ENCODE measurements at places on chromosomes 16 and 17. TPM values are rescaled to one million over a fixed set of nuclear protein-coding genes. Genes with fewer than 3 reads are reported as not detected.

The TRPV3 gene
- 0.99 TPM for total RNA-seq

The COG7 gene
- total RNA-seq: 17.6 TPM

DNA sequence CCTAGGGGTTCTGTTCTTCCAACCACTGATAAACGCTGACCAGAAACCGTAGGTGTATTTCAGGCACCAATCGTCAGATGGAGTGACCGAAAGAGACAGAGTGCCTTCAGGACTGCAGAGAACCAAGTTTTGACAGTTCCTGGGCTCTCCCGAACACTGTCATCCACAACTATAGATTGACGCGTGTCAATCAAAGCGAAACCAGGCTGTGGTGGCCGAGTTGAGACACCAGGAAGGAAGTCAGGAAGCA lies 11.9 kb upstream of the AURKB start:
- no peak for DNase-seq

DNA sequence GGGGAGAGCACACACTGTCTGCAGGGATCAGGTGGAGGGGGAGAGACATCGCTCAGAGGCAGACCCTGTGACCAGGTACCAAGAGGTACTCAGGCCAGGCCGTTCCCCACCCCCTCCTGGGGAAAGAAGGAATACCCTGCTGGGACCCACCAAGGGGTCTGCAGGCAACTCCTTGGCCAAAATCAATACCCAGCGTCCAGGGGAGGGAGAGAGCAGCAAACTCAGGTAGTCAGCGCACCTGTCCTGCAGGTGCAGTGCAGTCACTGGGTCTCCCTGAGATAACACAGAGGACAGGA lies 57.5 kb upstream of the DOC2B start:
- DNase-seq: no peak

The HAGH gene
- total RNA-seq: 30.6 TPM

The MYLK3 gene
- 0.03 TPM for total RNA-seq

DNA sequence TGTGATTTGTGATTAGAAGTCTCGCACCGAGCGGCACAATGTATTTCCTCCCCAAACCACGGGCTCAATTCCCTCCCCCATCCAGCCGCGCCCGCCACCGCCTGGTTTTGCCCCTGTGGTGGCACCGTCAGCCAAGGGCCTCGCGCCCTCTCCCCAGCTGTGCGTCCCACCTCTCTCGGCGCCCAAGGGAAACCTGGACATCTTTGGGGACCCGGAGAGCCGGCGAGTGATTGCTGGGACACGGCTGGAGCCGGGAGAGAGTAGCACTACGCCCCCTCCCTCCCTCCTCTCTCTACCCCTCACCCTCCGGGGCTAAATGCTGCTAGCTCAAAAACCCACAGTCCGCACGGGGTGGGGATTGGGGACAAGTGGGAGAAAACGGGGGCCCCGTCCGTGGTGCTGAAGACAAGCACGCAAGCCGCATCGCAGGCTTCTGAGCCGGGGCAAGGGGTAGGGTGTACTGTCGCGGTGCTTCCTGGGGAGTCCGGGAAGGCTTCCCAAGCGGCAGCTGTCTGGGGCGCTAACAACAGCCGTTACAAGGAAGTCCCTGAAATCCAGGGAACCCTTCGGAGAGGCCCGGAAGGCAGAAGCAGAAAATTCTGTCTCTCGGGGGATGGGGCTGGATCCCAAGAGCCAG lies 1.4 kb downstream of the CBLN1 start:
- no peak for DNase-seq

The HSBP1 gene
- total RNA-seq: 18.6 TPM

GRCh38 chr17:51044976-51045375 lies 75.7 kb downstream of the SPAG9 start:
- no peak for DNase-seq

- DNase-seq: no peak
These were observed 1.2 kb upstream of the CES1 start for GRCh38 chr16:55834049-55834448.

The NPIPB9 gene
- total RNA-seq: not detected

DNA sequence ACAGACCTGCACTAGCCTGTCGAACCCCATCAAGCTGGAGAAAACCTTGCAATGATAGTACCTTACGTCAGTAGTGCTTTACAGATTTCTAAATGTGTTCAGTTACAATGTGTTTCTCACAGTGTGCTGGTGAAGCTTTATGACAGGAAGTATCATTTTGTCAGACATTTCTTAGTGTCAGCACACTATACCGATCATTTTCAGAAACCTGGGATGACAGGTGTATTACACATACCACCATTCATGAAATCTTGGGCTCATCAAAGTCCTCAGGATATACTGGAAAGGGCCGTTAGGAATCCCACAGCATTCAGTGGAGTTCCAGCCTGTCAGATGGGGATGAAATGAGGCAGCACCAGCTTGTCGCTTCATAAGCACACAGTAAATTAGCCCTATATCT lies 27.3 kb downstream of the TTC19 start:
- no peak for DNase-seq

The CCL11 gene
- 3.4 TPM for total RNA-seq

DNA sequence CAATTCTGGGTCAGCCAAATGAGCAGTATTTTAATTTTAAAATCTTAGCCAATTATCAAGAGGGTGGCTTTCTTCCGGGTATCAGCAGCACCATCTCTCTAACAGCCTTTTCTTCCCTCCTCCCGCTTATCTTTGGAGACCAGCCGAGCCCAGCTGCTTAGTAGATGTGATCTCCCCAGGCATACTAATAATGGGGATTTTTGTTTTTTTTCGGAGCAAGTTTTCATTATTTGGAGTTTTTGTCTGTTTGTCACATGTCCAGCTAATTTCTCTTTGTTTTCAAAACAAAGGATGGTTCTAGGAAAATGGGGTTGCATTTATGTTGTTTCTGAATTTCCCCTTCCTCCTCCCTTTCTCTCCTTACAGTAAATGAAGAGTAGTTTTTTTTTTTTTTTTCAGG lies 170.5 kb upstream of the MPHOSPH6 start:
- no peak for DNase-seq

The NOL3 gene
- total RNA-seq: 25.1 TPM

The BRIP1 gene
- total RNA-seq: 1.7 TPM

The SGCA gene
- total RNA-seq: 1.9 TPM

DNA sequence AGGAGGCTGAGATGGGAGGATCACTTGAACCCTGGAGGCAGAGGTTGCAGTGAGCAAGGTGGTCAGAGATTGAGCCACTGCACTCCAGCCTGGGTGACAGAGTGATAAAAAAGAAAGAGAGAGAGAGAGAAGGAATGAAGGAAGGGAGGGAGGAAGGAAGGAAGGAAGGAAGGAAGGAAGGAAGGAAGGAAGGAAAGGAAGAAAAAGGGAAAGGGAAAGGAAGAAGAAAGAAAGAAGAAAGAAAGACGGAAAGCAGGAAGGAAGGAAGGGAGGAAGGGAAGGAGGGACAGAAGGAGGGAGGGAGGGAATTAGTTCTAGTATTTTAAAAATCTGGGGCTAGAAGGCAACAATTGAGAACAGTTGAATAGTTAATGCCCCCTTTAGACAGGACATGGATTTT lies 161.5 kb upstream of the CACNG3 start:
- no peak for DNase-seq

The UBALD1 gene
- 9.9 TPM for total RNA-seq

DNA sequence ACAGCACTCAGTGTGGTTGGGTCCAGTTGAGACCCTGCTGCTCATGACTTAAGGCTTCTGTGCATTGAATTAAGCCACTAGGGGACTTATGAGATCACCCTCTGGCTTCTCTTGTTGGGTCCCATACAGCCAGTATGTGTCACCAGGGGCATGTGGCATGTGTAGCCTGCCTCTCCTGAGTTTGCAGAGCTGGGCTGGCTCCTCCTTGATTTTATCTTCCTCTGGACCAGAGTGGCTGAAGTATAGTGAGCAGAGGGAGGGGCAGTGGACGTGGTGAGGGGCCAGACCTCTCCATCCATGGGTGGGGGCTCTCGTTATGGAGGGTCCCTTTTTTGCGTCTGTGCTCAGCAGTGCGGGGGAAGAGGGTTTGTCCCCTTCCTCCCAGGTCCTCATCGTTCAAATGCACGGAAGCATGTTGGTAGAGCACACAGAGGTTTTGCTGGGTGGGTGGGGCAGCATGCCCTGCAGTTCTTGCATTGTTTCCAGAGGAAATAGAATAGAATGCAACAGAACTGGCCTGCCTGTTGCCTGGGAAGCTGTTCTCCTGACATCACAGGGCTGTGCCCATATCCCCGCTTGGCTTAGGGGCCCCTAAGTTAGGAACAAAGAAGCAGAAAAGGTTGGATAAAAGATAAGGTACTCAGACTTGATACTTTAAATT lies 77.4 kb downstream of the SPECC1 start:
- DNase-seq: no peak

GRCh38 chr17:9798008-9798407 lies 6.6 kb upstream of the DHRS7C start:
- DNase-seq: no peak

GRCh38 chr16:84618581-84619460 lies 943 bp upstream of the COTL1 start:
- no peak for DNase-seq

DNA sequence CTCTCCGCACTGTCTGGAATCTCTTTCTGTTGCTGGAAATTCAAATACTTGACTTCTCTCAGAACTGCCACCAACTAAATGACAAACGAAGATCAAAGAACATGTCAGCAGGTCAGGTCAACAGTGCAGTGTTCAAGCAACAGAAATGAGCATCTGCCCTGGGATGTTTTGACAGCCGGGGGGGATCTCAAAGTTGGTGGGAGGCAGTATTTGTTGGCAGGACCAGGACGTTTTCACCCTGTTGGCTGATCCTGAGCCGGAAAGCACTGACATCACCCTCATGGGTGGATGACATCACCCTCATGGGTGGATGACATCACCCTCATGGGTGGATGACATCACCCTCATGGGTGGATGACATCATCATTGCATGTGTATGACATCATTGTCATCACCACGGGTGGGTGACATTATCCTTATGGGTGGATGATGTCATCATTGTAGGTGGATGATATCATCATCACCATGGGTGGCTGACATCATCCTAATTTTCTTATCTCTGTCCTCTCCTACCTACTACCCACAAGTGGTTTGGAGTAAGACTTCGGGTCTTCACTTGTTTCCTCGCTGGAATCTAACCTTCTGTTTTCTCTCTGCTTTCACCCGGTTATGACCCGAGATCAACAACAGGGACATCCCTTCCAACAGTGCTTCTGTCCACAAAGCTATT lies 18.9 kb downstream of the DNAH17 start:
- no peak for DNase-seq

DNA sequence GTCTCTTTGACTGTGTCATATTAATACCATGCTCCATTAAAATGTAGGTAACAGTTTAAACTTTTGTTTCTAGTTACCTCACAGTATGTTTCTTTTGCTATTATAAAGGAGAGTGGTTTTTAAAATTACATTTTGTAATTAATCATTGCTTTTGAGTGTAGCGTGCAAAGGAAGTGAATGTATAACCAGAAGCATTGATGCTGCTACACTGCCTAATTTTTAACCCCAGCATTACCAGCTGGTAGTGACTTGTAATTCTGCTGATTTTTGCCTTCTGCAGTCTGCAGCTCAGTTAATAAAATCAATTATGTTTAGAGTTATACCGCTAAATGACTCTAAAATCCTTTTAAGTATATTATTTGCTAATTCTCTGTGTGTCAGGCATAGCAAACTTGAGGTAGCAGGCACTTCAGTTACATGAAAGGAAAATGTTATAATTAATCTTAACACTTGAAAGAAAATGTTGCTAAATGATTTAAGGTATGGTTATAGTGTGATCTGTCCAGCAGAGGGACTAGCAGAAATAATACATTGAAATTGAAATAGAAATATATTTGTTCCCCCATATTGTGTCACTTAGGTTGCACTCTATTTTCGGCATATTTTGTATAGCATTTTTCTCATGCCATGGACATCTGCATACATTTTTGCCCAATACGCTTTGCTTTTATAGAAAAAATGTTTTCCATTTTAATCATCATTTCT lies 388.5 kb downstream of the CNTNAP4 start:
- DNase-seq: no peak

DNA sequence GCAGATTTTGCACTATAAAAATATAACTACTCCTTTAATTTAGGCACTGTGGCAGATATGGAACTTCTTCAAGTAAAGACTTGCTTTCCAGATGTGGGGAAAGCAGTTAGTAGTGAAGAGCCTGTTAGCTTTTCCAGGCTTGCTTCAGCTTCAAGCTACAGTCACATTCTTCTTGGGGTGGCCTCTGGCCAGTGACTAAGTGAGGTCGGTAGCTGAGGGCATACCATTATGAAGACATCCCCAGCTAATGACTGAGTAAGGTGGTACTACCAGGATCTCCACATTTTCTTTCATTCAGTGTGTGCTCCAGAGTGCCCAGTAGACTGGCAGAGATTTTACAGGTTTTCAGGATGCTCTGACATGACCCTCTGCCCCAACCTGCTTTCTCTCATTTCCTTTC lies 167.1 kb upstream of the KIF2B start:
- DNase-seq: no peak

The TBC1D3I gene
- not detected for total RNA-seq

DNA sequence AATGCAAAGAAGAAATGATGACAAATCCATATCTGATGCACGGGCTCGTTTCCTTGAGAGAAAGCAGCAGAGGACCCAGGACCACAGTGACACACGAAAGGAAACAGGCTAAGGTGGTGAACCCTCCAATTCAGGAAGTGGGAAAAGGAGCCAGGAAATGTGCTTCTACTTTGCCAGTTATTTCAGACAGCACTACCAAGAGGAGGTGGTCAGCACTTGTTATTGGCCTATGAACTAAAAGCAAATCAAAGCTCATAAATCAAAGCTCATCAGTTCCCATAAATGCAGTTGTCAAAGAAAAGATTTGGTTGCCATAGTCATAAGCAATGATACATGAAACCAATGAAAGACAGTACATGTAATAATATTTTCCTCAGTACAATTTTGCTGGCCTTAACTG lies 12.6 kb upstream of the CLTC start:
- DNase-seq: no peak

- no peak for DNase-seq
These were observed 7.1 kb downstream of the IGSF6 start for GRCh38 chr16:21645261-21645721.

- no peak for DNase-seq
These were observed 347.6 kb downstream of the SNX29 start for GRCh38 chr16:12324152-12324551.

The ANKS4B gene
- total RNA-seq: not detected

- no peak for DNase-seq
These were observed 601 bp downstream of the PHKB start for GRCh38 chr16:47461598-47462266.

- DNase-seq: no peak
These were observed 22.2 kb downstream of the ITPRIPL2 start for GRCh38 chr16:19135896-19136438.

DNA sequence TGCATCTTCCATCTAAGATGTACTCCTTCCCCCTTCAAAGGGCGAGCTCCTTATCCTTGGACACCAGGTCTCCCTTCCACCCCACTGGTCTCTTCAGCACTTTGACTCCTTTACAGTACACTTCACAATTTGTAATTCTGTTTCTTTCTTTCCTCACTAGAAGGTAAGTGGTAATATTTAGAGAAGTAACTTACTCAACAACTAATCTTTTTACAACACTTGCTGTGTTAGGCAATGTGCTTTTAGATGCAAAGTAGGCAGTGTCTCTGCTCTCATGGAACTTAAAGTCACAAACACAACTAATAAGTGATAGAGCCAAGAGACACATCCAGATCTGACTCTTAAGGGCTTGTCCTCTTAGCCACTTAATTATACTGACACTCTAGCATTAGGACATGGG lies 6.4 kb downstream of the SIAH1 start:
- no peak for DNase-seq
